ENCODE measurements at places on chromosomes 7 and 10.

- no peak for DNase-seq
Observed at GRCh38 chr10:48526011-48526821, 78.7 kb downstream of the ARHGAP22 start.

GRCh38 chr7:2604608-2605174, 27.1 kb upstream of the TTYH3 start:
- no peak for DNase-seq

GRCh38 chr7:157773361-157773760, 436.6 kb downstream of the DNAJB6 start:
- DNase-seq, result no peak

- DNase-seq, result no peak
Observed at GRCh38 chr7:131578602-131579001, 22.2 kb upstream of the PODXL start.

GRCh38 chr7:44087911-44088838, 5.8 kb upstream of the POLM start:
- peak; percentile 54 for DNase-seq

DNA sequence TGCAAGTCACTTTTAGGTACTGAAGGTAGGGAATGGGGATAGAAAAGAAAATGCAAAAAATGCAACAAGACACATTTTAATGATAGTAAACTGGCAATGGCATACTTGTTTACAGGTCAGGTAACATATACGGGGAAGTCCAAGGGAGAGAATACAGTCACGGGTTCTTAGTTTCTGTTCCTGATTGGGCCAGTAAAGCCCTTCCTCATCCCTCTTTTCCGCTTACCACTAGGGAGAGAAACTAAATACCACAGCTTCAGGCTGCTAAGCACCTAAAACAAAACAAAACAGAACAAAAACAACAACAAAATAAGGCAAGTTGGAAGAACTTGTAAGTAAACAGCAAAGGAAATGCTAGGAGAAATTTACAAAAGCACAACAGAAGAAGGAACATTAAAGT, 65.2 kb upstream of the OGDHL start:
- DNase-seq, result peak; percentile 22

GRCh38 chr10:111142092-111142768, 65.4 kb downstream of the ADRA2A start:
- DNase-seq, result no peak

DNA sequence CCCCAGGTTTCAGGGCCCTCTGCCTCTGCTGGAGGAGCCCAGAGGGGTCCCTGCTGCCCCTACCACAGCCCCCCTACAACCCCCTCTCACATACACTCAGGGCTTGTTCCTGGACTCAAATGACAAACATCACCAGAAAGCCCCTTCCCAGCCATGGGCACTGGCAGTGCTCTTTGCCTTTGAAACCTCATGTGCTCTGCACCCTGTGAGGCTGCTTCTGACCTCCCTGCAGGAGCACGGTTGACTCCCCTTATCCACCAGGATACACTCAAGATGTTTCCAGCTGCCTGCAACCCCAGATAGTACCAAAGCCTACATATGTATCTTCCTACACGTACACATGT, 3.5 kb upstream of the ADIRF start:
- DNase-seq, result no peak

GRCh38 chr7:26061678-26062603, 90.1 kb upstream of the NFE2L3 start:
- DNase-seq, result peak; percentile 11

DNA sequence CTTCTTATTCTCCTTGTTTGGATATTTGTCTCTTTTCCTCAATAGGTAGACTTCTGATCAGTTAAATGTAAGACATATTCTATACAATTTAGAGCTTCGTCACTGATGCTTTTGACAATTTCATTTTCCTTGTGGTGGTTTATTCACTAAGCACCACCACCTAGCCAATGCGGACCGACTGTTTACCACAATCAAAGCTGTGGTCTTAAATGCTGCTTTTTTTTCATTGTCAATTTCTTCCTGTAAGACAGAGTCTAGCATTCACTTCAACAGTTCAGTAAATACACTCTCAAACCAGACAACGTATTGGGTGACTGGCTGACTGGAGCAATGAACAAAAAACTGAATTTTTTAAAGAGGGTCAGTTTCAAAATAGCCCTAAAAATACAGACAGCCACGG, 239.0 kb downstream of the DNAJB6 start:
- no peak for DNase-seq

- DNase-seq, result no peak
Observed at GRCh38 chr7:1027242-1028043, 16.9 kb upstream of the GPR146 start.

DNA sequence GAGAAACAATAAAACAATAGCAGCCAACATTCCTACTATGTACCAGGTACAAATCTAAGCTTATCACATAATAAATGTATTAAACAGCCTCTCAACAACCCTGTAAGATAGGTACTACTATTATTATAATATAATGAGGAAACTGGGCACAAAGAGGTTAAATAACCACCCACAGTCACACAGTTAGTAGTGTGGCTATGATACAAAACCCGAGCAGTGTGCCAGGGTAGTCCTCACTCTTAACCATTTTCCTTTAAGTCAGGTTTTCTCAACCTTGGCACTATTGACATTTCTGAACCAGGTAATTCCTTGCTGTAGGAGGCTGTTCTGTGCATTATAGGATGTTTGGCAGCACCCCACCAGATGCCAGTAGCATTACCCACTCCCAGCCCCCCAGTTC, 48.8 kb downstream of the DNAJC1 start:
- no peak for DNase-seq

GRCh38 chr10:95261926-95262325, 28.9 kb downstream of the PDLIM1 start:
- no peak for DNase-seq

DNA sequence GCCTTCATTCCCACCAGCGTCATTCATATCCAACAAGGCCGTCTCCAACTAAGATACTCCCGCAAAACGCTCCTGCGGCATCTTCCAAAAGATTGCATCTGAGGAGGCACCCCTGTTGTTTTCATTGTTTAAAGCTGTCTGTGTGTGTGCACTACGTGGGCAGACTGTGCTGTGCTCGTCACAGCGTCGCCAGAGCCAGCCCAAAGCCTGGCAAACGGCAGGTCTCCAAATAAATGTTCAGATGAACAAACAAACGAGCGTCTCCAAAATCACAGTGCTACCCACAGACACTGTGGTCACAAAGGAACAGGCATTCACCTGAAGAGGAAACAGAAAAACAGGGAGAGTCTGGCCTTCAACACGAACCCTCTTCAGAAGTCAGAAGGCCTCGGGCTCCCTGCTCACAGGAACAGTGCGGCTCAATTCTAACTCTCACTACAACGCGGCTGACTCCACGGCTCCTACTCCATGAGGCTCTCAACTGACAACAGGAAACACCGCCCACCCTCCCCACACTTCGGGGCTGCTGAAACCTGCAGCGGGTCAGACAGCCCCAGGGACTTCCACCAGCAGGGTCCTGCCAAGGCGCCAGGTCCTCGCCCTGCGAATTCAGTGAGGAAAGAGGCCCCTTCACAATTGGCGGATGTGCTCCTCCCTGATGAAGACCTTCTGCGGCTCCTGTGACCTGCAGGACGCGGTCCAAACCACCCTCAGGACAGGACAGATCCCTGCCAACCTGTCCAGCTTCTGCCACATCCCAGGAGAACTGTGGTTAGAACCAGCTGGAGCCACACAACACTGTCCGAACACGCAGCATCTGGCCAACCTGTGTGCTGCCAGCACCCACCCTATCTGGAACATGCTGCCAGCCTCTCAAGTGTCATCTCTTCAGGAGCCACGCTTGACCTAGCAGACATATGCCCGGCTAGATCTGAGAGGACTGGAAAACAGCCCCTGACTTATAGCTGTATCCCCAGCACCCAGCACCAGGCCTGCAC, 36.1 kb downstream of the MAD1L1 start:
- DNase-seq, result no peak

DNA sequence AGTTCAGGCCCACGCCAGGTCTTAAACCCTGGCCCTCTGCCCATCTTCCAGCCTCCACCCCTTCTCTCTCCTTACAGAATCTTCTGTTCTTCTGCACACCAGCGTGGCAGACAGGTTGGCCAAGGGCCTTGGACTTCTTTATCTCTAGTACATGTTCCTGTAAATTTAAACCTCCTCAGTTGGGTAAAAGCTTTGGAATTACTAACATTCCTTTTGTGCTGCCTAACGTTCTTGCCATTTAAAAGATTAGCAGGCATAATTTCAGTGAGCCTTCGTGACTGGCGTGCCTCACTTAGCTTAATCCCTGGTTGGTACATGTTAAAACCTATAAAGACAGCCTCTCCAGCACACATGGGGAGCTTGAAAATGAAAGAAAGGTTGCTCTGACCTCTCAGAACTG, 192.2 kb downstream of the CUX1 start:
- DNase-seq, result no peak

DNA sequence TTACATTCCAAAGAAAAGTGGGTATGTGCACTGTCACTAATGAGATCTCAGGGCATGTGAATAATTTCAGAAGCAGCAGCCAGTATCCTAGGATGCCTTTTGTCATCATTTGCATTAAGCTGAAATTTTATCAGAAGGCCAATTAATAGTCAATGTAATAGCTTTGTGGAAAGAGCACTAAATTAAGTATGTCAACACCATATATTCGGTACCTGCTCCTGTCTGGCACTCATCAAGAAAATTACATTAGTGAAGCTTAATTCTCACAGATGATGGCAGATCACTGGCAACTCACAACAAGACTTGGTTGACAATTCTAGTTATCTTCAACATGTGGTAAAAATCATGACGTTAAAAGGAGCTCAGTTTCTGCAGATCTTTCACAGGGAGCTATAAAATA, 271.4 kb downstream of the PARD3 start:
- no peak for DNase-seq

- DNase-seq, result no peak
Observed at GRCh38 chr7:92010215-92010614, 69.6 kb downstream of the AKAP9 start.

DNA sequence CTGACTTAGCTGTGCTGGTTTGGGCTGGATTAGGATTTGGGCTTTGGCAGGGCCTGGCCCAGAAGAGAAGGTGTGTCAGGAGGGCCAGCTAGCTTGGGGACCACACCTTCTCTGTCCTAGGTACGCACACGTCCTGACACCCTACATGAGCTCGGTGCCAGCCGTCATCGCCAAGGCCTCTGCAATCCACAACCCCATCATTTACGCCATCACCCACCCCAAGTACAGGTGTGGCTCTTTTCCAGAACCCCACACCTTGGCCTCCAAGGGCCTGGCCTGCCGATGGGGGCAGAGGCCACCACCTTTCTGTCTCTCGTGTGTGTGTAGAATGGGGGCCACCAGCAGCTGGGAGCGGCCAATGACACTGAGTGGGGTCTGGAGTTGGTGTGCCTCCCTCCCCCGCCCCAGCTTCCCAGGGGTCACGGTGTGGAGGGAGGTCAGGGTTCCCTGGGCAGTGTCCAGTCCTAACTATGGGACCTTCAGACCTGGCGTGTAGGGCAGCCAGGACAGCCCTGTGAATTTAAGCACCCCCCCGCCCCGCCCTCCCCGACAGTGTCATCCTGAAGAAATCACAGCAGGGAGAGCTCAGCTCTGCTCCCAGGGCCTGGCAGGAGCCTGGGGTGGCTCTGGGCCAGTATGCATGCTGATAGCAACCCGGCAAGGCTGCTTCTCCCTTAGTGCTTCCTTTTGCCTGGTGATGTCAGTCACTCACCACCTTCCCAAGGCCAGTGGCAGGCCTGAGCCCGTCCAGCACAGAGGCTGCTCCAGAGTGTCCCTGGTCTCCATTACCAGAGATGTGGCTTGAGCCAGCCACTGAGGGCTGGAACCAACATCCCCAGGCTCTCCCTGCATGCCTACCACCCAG, 6.9 kb upstream of the LDB3 start:
- no peak for DNase-seq

DNA sequence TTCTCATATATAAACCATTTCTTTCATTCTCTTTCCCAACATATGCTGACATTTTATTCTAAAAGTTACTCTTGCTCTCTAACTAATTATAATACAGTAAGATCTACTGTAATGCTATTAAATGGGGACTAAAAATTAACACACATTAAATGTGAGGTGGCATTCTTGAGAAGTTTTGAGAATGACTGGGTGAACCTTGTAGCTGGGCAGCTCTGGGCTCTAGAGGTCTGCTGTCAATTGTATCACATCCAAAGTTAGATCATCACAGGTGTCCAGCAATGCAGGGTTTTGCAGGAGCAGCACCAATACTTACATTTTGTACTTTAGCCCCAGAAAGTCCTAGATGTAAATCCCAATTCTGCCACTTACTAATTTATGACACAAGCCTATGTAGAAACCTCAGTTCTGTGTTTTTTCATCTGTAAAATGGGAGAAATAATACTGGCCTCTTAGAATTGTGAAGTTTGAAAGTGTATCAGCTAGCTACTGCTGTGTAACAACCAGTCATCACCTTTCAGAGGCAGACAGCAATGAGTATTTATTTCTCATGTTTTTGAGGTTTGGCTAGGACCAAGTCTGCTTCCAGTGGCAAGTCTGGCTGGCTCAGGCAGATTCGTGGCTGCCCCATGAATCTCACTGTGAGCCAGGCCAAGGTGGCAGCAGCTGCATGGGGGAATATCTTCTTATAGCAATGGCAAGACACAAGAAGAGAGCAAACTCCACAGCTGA, 79.6 kb upstream of the EMX2 start:
- no peak for DNase-seq
